ENCODE measurements at places on chromosomes 6 and 20.

DNA sequence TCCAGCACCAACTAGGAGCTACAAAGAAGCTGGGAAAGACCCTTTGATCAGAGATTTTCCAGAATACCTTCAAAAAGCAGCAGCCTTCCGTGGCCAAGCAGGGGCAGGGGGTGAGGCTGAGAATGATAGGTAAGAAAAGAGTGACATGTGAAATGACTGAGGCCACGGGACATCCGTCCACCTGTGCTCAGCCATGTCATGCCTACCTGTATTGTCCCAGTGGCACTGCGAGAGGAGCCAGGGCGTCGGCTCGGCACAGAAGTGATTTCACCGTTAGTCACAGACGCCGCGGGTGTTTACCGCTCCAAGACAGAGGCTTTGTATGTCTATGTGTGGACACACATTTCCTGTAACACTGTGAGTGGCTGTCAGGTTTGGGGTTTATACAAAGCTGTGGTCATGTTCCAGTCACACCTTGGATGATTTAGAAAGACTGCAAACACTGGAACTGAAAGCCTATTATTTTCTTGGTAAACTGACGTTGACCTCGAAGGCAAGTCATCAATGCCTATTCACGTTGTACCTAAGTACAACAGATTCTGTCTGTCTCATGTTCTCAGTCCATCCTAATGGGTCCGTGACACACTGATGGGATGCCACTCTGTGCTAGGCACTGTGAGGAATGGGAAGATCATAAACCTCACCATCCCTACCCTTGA lies 32.1 kb upstream of the JAG1 start:
- DNase-seq: no peak

- no peak for DNase-seq
Observed at GRCh38 chr6:14948586-14949245, 297.2 kb upstream of the JARID2 start.

GRCh38 chr6:24797596-24798216 lies 1.0 kb downstream of the ARMH2 start:
- DNase-seq: peak; percentile 21

DNA sequence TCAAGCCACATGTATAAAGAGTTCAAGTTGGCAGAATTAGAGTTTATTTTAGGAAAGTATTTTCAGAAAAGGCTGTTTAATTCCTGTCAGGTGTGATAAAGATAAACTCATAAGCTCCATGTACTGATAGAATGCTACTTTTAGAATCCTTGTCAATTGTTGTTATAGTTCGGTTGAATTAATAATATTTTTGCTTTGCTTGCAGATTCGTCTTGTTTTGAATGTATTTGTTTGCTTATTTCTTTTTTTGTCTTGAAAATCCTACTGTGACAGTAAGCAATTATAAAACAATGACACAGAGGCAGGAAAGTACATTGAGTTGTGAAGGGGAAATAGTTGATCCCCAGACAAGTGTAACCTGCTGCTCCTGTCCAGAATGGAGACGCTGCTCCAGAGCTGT lies 333.9 kb upstream of the PLCB4 start:
- DNase-seq: no peak

- no peak for DNase-seq
Observed at GRCh38 chr6:158680481-158680880, 30.6 kb downstream of the SYTL3 start.

GRCh38 chr20:46324960-46325703 lies 16.8 kb upstream of the CDH22 start:
- DNase-seq: peak; percentile 38

DNA sequence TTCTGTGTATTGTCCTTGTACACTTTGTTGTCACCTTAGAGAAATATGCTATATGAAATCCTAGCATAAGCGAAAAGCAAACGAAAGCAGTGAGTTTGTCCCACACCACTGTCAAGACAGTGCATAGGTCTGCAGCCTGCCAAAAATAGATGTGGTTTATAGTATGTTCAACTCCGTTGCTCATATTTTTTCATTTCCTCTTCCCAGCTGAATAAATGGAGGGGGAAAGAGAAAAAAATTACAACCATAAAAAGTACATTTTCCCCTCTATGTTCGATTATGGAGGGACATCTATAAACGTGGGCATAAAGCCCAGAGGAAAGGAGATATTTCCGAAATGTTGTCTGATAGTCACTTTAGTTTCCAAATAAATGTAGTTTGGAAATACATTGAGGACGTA lies 25.8 kb downstream of the PRL start:
- DNase-seq: peak; percentile 2

DNA sequence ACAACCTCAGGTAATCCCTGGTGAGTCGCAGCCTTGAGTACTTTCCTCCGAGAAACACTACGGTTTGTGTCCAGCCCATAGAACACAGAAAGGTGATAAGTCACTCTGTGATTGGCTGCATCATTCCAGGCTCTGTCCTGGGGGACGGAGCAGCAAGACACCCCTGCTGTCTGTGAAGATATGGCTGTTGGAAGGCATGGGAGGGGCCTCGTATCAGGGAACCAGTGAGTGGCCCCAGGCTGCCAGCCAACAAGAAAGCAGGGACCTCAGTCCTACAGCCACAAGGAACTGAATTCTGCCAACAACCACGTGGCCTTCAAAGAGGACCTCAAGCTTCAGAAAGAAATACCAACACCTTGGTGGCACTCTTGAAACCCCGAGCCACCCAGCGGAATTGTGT lies 6.4 kb upstream of the EEF1A2 start:
- DNase-seq: no peak

GRCh38 chr6:100023798-100024197 lies 29.8 kb upstream of the MCHR2 start:
- no peak for DNase-seq

DNA sequence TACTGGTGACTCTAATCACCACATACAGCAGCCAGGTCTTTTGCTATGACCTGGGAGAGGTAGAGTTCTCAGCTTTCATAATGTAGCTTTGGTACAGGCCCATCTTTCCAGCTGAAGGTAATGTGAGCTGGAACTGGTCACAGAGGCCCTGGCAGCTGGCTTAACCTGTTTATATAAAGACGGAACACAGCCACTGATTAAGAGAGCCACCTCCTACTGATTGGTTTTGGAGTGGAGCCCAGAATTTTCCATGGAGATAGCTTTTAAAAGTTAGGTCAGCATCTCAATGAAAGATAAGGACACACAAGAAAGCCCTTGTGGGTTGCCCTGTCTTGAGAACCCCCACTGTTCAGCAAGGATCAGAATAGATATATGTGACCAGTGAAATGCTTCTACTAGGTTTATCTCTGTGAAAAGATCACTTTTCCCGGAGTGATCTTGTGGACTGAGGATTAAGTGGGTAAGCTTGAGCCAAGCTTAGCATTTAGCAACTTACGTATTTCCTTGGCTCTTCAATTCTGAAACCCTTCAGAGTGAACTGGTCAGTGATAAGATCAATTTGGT lies 213.7 kb upstream of the CITED2 start:
- DNase-seq: peak; percentile 65

GRCh38 chr6:147903321-147903720 lies 394.8 kb downstream of the SAMD5 start:
- no peak for DNase-seq

DNA sequence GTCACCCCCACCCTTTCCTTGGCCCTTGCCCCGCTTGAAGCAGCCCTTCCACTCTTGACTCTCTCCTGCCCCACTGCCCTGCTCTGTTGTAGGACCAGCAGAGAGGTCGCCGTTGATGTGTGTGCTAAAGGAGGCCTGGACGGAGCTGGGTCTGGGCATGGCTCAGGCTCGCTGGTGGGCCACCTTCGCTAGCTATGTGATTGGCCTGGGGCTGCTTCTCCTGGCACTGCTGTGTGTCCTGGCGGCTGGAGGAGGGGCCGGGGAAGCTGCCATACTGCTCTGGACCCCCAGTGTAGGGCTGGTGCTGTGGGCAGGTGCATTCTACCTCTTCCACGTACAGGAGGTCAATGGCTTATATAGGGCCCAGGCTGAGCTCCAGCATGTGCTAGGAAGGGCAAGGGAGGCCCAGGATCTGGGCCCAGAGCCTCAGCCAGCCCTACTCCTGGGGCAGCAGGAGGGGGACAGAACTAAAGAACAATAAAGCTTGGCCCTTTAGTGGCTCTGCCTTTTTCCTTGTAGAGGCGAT lies 3.0 kb downstream of the SMPD2 start:
- DNase-seq: no peak

DNA sequence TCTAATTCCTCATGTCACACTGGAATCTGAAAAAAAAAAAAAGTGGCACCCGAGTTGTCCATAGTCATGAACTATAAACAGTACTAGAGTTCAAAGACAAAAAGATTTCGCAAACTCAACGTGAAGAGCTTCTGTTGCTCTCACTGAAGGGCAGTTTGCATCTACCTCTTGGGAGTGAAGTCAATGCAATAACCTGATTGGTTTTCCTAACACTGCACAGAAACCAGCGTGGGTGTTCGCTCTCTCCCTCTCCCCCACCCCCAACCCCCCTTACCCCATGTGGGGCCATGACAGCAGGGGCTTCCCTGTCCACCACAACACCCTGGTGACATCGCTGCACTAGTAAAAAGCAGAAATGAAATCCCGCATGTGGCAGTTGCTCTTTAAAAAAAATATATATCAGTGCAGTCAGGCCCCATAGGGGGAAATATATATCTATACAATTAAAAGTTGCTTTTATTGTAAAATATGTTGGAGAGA lies 66.9 kb downstream of the GMPR start:
- no peak for DNase-seq

DNA sequence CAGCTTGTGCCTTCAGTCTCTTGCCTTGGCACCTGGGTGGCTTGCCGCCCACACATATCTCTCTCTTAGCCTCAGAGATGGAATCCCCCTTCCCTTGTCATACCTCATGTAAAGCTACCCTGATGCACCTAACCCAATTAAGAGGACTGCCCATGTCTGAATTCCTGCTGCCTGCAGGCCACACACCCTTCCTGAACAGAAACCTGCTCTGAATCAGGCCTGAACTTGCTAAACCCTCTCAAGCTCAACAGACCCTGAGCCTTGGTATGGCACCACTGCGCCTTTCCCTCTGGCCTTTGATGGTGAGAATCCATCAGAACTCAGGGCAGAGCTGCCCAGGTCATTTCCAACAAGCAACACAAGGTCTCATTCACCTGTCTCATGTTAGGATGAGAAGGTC lies 5.2 kb downstream of the RAET1G start:
- no peak for DNase-seq

DNA sequence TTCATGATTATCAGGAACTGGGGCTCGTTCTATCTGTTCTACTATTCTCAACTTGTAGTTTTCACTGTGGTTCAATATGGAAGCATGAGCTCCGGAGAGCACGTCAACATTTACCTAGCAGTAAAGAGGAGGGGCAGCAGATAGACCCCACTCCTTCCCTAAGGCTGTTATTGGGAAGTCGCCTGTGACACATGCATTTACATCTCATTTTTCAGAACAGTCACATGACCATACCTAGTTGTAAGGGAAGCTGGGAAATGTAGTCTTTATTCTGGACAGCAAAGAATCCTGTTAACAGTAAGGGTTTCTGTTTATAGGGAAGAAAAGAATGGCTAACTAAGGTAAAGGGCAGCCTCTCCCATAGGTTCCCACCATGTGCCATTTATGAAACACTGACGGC lies 158.3 kb downstream of the ZFP64 start:
- peak; percentile 26 for DNase-seq

DNA sequence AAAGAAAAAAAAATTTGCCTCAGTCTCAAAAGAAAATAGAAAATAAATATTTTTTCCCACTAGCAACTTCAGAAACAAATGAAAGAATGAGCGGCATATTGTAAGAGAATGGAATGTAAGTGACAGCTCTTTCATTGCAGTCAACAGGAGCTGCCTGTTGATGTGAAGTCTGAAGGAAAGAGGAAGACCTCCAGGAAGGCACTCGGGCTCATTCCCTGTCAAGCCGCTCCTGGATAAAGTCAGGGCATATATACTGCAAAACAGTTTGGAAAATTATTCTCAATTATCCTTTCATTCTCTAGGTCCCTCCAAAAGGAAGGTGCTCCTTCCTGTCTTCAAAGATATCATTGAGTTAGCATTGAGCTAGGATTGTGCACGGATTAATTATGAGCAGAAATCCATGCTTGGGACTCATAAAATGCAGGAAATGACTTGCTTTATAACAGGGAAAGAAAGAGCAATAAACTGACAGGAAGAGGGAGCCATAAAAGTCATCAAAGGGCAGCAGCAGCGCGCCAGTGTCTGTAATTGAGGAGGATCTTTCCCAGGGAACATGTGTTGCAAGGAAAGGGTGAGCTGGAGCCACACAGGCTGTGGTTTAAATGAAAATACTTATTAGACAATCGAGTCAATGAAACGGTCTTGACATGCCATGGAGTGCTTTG lies 218.2 kb downstream of the C6orf118 start:
- no peak for DNase-seq

- no peak for DNase-seq
Observed at GRCh38 chr20:37154684-37155298, 24.3 kb upstream of the RPN2 start.

- no peak for DNase-seq
Observed at GRCh38 chr20:63622732-63623131, 4.2 kb downstream of the GMEB2 start.

- DNase-seq: no peak
Observed at GRCh38 chr6:155497273-155497672, 41.6 kb upstream of the NOX3 start.

- no peak for DNase-seq
Observed at GRCh38 chr6:162854228-162854627, 126.5 kb downstream of the PACRG start.

GRCh38 chr6:108030211-108030610 lies 44.3 kb downstream of the OSTM1 start:
- DNase-seq: no peak

DNA sequence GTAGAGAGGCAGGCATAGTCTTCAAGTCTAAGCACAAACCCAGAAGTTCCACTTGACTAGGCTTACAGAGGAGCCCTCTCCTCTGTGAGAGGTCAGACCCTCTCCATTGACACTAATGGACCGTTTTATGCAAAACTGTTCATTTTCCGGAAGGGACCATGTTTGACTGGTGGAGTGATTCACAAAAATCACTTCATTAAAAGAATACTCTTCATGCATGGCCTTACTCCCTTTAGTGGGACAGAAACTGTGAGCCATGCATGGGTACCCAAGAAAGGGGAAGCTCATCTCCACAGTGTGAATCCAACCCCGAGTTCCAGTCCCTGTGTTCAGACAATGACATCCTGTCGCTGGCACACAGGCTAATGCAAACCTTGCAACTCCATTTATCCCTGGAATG lies 63.2 kb downstream of the OLIG3 start:
- DNase-seq: no peak

DNA sequence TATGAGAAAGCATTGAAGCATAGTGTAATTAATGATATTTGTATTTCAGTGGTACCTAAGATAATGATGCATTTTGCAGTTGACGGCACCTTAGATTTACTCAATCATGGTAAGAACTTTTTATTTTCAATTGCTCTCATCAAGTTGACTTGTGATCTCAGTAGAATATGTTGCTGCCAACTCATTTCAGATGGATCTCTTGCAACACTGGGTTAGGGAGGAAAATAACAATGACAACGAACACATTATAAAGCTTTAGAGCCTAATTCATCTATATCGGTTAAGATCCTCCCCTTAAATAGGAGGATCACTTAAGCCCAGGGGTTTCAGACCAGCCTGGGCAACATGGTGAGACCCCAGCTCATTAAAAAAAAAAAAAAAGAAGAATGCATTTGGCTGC lies 18.0 kb upstream of the TBC1D22B start:
- no peak for DNase-seq
